LHCN-M2 (cell line): ENCODE measurements at places on chromosomes 1 and 21.
A peak's percentile ranks its signal among the peaks of the same experiment; 100 is the strongest.

- DNase-seq = no peak
Observed at GRCh38 chr21:38968887-38969543, 163.3 kb downstream of the ETS2 start.

- peak; percentile 96 for DNase-seq
Observed at GRCh38 chr1:20493839-20494608, 8.0 kb upstream of the CAMK2N1 start.

DNA sequence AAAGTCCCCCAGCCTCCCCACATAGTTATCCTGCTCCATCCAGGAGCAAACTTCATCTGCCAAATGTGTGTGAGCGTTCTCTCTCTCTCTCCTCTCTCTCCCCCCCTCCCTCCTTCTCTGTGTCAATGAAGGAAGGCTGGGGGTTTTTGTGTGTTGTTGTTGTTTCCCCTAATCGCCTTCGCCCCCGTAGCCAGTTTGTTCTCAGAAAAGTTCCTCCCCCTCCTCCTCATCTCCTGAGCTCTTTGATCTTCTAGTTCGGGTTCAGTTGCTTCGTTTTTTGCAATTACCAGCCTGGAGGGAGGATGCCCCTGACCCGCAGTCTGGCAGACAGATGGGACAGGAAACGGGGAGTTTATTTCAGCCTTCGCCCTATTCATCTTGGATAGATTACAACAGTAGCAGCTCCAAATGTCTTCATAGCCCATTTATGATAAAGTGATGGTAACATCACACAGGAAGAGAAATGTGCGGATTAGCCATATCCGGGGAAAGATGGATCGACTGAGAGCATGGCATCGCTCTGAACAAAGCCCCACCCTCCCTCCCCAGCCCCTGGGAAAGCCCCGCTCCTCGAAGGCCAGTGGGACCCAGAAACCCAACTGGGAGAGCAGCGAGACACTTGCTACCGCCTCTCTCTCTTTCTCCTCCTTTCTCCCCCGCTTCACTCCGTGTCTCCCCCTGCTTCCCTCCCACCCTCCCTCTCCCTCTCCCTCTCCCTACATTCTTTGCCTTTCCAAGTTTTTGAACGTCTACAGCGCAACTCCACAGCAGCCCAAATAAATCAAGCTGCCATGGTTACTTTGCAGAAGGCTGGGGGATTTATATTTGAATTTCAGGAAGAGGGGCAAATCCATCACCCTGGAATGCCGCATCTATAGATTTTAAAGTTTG is 139.7 kb upstream of the ARHGEF16 start:
- no peak for DNase-seq

DNA sequence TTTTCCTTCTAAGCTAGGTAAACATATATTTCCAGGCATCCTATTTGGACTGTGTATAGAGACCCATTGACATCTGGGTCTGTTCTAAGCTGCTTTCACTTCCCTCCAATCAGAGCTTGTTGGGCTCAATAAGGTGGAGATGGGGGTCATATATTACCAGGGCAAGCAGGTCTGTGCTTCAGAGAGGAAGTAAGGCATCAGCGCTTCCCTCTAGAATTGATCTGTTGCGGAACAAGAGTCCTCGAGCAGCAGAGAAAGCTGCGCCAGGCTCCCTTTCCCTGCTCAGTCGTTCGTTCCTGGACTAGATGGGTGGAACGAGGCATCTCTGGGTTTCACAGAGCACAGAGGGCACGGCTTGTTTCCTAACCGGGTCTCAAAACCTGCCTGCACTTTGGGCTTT is 63.5 kb downstream of the DISC1 start:
- no peak for DNase-seq

- DNase-seq = no peak
Observed at GRCh38 chr21:45987121-45987711, 5.6 kb downstream of the COL6A1 start.

DNA sequence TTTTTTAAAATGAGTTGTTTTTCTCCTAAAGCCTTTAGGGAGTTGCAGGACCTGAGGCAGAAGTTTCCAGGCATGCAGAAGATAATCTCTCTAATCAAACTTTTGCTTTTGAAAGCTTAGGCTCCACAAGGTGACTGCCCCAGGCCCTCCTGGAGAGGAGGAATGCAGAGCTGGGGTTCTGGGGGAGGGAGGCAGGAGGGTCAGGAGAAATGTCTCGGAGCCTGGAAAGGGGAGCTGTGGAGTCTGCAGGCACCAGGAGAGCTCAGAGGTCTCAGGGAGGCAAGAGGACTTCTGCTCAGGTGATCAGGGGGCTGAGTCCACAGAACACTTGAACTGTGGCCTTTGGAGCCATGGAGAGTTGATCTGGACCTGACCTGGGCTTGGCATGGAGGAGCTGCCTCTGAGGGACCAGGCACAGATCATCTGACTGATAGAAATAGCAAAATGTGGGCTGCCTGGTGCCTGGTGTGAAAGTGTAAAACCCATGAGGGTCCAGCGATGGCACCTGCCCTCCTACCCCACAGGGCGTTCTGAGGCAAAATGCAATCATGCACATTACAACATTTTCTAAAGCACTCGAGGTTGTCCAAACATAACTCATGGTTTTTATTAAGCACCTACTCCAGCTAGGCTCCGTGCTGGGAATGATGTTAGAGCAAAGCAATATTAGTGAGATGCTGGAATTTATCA is 10.0 kb upstream of the ABCG1 start:
- DNase-seq = no peak

DNA sequence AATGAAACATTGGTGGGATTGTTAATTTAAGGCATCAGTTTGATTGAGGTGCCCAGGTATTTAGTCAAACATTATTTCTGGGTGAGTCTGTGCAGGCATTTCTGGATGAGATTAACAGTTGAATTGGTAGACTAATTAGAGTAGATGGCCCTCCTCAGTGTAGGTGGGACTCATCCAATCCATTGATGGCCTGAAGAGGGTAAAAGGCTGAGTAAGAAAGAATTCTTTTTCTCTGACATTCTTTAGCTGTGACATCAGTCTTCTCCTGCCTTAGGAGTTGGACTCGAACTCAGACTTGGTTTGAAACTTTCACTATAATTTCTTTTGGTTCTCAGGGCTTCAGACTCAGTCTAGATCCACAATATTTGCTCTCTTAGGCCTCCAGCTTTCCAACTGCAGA is 59.6 kb upstream of the ADAMTS5 start:
- no peak for DNase-seq

DNA sequence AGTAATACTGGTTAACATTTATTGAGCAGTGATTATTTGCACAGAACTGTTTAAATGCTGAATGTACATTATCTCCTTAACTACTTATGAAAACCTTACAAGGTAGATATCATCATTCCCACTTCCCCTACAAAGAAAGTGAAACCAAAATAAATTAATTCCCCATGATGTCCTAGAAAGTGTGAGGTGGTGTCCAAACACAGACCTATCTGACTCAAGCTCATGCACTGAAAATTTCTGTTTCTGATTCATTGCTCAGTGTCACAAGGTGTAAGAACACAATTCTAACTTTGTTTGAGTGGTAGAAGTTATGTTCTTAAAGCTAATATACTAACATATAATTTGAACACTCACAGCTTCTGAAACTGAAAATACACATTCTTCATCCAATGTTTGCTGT is 178.7 kb downstream of the MRPL39 start:
- peak; percentile 11 for DNase-seq

DNA sequence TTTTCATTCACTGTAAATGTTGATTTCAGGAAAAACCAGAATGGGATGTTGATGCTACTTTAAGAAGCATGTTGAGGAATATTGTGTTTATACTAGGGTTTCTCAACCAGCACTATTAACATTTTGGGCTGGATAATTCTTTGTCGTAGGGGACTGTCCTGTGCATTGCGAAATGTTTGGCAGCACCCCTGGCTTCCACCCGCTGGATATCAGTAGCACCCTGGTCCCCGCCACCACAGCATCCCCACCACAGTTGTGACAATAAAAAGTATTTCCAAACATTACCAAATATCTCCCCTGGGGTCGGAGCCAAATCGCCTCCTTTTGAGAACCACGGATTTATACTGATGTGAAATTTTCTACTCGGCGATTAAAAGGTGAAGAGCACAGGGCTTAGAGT is 41.9 kb downstream of the BTG3 start:
- DNase-seq = no peak

DNA sequence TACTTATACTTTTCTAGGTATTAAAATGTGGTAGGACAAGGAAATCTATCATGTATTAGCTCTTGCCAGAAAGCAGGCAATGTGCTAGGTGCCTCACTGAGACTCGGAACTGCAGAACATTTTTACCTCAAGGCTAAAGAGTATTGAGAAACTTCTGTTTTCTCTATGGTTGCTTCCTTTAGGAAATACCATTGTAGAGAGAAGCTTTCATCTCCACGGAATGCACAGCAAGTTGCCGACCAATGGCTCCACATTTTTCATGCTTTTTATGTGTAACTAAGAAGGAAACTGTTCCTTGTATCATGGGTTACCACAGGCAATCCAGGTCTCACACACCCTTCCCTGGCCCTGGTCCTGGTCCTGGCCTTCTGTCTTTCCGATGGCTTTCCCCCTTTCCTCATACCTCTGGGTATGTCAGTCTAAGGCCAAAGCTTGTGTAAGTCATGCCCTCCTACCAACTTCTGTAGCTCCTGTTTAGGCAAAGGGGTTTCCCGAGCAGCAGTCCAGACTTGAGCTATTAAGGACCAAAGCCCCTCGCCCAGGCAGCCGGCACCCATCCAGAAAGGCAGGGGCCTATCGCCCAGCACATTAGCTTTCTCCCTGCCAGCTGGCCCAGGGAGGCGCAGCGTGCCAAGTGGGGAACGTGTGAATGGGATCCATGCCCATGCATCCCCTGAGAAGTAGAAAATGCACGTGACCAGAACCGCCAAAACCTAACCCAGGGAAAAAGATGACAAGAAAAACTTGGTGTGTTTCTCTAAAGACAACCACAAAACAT is 225.0 kb downstream of the PBX1 start:
- no peak for DNase-seq

DNA sequence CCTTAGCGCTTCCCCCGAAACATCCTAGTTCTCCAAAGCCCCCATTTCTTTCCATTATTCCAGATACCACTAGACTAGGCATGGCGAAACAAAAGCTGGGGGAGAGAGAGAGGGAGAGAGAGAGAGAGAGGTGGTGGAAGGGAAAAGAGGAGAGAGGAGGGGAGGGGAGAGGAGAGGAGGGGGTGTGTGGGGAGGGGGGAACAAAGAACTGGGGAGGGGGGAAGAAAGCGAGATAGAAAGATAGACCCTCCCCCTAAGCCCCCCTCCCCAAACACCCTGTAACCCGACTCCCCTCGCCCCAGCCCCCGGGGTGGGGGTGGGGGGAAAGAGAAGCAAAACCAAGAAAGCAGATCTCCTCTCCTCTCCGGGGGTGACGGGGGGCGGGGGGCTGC is 352 bp downstream of the MEX3A start:
- no peak for DNase-seq

DNA sequence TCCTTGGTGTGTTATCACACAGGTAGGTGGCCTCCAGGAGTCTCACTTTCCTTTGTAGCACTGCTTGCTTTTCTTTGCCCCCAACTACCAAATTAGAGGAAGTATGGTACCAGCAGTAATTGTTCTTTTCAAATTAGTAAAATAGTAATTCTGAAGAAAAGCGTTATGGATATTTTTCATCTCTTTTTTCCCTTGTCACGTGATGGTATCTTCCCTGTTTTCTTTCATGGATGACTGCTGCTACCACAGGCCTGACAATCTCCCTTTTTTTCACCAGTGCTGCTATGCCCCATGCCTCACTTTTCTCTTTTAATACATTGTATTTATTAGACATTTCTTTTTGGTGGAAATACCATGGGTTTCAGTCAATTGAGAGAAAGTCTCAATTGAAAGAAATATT is 3.3 kb downstream of the ZBTB37 start:
- no peak for DNase-seq

DNA sequence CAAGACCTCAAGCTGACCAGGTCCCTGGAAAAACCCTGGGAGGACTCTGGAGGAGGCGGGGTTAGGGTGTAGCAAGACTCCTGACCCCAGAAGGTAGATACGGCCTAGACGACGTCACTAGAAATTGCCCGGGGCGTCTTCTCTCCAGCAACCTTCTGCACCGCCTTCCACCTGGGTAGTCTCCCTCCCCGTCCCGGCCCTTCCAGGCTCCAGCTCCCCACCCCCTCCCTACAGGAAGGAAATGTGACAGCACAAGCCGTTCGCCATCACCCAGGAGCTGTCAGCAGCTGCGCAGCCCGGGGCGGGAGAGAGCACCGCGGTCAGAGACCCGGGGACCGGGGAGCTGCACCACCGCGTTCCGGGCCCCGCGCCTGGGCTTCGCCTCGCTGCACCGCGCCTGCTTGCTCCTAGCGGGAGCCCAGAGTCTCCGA is 20.0 kb downstream of the SERTAD4 start:
- no peak for DNase-seq

DNA sequence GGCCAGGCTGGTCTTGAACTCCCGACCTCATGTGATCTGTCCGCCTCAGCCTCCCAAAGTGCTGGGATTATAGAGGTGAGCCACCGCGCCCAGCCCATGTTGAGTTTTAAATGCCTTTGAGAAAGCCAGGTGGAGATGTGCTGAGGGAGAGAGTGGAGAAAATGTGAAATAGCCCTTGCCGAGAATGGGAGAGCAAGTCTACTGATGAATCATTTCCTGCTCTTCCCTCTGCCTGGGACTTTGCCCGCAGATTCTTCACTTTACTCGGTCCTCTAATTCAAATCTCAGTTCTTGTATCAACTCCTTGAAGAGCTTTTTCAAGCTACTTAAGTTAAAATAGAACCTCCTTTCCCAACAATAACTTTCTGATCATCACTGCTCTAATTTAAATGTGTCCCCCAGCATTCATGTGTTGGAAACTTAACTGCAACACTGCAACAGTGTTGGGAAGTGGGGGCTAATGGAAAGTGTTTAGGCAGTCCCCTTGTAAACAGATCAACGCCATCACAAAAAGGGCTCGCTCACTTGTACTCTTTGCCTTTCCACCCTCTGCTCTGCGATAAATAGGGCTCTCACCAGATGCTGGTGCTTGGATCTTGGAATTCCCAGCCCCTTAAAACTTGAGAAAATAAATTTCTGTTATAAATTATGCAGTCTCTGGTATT is 27.8 kb downstream of the OSBPL9 start:
- peak; percentile 64 for DNase-seq

GRCh38 chr1:207581496-207582153 is 63.3 kb upstream of the CR1L start:
- no peak for DNase-seq

GRCh38 chr21:34558166-34558565 is 46.2 kb upstream of the KCNE1 start:
- no peak for DNase-seq

DNA sequence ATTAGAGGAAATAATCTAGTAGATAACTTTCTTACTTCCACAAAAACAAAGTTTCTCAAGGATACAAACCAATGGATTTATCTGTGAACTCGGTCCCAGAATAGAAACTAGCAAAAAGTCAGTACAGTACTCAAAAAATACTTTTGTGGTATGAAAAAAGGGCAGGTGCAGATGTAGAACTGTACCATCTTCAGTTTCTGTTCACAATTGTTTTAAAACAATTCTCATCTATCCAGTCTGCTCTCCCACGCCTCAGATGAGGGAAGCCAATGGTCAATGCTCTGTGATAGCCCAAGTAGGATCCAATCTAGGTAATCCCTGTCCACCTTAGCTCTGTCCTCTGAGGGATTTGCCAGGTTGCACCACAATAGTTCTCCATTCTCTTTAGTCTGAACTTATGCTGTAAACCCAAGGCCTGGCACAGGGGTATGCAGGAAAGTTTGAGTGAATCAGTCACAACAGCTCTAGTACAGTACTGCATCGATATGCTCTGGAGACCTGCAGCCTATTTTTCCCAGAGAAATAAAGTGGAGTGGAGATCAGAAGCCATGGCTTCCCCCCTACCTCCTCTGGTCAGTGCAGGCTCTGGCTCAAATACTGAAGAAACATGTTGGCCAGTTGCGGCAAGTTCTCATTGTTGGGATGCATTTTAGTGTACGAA is 1.4 kb downstream of the KTI12 start:
- DNase-seq = no peak

- no peak for DNase-seq
Observed at GRCh38 chr21:18030248-18030647, 211.1 kb upstream of the C21orf91 start.
